Activated CD8-positive, alpha-beta memory T cell treated with anti-CD3 and anti-CD28 coated beads for 1 hour (primary cell): ENCODE measurements at places on chromosomes 5 and 9.

- no peak for DNase-seq
Observed at GRCh38 chr9:125998837-125999503, 251.8 kb downstream of the PBX3 start.

DNA sequence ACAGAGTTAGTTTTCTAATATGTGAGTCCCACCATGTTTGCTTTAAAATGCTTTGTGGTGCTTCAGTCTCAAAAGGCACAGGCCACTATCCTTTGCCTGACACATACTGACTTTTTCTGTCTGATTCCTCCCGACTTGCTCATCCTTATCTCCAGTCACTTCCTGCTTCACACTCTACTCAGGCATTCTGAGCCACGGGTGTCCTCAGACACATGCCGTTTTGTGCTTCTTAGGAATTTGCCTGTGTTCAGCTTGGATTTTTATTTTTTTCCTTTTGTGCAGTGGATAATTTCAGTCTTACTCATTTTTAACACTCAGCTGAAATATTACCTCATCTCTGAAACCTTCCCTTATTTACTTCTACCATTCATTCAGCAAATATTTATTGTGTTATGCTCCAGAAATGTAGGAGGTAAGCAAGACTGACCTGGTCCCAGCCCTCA lies 54.1 kb downstream of the MAN2A1 start:
- DNase-seq, result no peak

DNA sequence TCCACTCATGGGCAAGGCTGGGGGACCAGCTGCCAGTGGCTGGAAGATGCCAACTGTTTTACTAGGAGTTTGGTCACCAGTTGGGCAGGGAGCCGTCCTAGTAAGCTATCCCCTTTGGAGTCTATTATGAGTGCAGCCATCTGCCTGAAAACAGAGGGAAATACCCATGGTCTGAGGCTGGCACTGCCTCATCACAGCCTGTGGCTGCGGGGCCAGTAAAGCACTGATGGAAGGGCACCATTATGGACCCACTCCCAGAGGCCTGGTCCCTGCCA lies 187.2 kb upstream of the PANK3 start:
- no peak for DNase-seq

DNA sequence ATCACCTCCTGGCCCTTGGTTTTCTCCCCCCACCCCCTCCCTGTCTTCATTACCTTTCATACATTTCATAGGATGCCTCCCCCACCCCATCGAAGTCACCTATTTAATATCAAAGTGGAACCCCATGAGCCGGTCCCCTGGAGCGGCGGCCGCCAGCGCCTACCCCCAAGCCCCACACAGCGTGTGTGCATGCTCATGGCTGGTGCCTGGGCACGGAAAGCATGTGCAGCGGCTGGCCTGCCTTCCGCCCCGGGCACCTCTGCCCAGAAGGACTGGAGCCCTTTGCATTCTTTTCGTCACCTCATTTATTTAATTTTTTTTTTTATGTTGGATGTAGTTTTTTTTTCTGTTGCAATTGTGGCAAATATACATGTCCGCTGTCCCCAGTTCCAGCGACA lies 116.2 kb downstream of the WNK2 start:
- no peak for DNase-seq

GRCh38 chr9:29241320-29241719 lies 1668.0 kb upstream of the C9orf72 start:
- DNase-seq, result no peak

GRCh38 chr5:57698802-57699201 lies 216.2 kb upstream of the ACTBL2 start:
- DNase-seq, result no peak

DNA sequence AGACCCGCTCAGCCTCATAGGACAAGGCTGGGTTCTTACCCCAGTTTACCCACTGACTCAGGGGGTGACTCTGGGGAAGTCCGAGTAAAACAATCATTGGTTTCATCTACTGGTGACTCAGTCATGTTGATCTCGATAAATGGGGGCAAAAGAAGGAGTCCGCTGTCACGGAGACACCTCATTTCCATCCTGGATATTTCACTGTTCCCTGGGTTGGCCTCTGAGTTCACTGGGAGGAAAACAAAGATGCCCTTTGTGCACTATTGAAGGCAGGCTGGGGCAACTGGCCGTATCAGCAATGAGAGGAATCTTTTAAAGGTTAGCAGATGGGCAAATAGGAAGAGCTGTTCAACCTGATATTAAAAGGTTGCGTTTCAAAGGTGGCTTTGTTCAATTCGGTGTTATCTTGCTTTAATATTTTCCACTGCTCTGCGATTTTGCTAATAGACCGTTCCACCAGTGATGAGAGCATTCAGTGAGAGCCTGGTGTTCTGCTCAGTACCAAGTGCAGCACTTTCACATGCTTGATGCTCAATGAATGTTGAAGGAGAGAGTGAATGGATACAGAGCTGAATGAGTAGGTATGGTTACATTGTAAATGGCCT lies 110.2 kb upstream of the EGFLAM start:
- no peak for DNase-seq
